Left ventricle myocardium inferior (tissue), 1 donor: ENCODE measurements at places on chromosomes 4 and X. TPM values are rescaled to one million over a fixed set of nuclear protein-coding genes. Genes with fewer than 3 reads are reported as not detected.
A peak's percentile ranks its signal among the peaks of the same experiment; 100 is the strongest.

- no peak for DNase-seq
Measured at GRCh38 chr4:6773106-6773505, 9.4 kb upstream of the KIAA0232 start.

MAGED4 gene
- 0.47 TPM for total RNA-seq

LRCH2 gene
- 1.0 TPM for total RNA-seq

RHOXF2 gene
- not detected for total RNA-seq

- no peak for DNase-seq
Measured at GRCh38 chrX:112651766-112652165, 28.0 kb downstream of the LHFPL1 start.

- DNase-seq = no peak
Measured at GRCh38 chrX:40778861-40779575, 43.7 kb upstream of the MED14 start.

PWWP3B gene
- total RNA-seq = 15.5 TPM

NEIL3 gene
- total RNA-seq = 0.11 TPM

SLIT2 gene
- total RNA-seq = 6.0 TPM

DNA sequence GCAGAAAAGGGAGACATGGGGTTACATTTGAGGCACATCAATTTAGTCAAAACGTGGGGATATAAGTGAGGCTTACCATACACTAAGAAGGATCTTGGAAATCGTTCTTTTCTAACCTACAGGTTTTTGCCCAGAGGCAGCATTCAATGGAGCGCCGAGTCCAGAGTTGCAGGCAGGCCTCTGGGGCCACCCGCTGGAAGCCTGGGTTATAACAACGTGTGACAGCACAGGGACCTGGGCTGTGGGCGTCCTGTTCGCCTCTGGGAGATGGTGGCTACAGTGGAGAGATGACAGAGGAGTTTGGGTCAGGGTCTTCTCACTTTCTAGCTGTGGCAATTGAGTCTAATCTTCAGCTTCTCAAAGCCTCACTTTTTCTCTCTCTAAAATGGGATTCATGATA is 53.9 kb downstream of the ENPP6 start:
- peak; percentile 42 for DNase-seq

- DNase-seq = no peak
Measured at GRCh38 chr4:153228512-153229140, 24.4 kb downstream of the TRIM2 start.

- DNase-seq = no peak
Measured at GRCh38 chr4:23233596-23233995, 540.9 kb downstream of the GBA3 start.

- DNase-seq = no peak
Measured at GRCh38 chr4:167785523-167785922, 306.8 kb upstream of the ANXA10 start.

GRCh38 chrX:154411981-154412340 is 622 bp downstream of the TAFAZZIN start:
- DNase-seq = peak; percentile 65

DNA sequence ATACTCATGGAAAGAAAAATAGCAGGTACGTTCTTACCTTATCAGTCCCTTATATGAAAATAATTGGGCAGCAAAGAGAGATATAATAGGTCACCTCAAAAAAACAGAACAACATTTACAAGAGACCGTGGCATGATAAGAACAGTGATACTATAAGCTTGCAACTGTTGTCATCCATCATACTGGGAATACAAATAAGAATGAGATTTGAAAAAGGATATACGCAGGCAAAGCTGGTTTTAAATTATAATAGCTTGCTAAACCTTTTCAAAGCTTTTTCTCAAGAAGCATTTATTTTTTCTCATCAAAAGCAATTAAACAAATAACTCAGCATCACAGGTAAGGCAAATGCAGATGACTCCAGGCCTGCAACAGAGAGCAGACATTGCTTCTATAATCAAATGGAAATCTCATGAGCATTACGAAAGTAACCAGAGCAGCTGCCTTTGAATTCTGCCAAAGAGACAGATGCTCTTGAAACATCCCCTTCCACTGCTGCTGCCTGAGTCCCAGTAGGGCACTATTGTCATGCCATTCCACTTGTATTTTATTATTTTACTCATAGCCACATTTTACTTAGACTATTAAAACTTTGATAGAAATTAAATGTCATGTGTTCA is 620.6 kb upstream of the GNPDA2 start:
- no peak for DNase-seq

DNA sequence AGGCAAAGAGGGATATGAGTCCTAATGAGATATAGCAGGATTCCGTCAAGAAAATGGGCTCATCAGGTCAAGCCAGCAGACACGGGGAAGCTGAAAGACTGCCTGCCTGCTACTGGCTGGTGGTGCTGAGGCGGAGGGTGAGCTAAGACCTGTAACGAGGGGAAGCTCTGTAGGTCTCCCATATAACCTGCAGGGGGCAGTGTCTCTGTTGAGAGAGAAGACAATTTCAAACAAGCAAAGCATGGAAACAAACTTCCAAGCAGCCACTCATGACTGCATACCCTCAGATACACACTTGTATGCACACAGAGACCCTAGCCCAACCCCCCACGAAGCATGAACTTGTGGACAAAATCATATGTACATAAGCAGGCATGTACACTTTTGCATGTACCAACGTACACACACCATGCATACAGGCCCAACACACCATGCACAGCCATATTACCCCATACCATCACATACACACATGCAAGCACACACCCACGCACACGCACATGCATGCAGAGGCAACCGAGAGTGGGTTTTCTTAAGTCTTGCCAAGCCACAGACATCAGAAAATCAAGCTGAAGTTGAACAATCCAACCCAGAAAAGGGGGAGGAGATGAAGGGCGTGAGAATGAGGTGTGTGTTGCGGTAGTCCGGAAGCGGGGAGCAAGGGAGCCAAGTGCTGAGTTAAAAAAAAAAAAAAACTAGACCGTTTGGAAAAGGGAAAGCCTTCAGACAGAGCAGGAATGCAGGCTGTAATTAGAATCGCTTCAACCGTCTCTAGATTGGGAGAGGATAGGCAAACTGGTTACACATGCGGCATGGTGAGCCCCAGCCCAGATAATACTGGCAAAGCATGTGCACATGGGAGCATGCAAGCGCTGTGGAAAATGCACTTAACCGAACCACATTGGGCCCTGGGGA is 71.0 kb downstream of the PJA1 start:
- DNase-seq = no peak

GRCh38 chr4:182288534-182288933 is 45.3 kb downstream of the TENM3 start:
- no peak for DNase-seq

SSX2 gene
- total RNA-seq = not detected

DNA sequence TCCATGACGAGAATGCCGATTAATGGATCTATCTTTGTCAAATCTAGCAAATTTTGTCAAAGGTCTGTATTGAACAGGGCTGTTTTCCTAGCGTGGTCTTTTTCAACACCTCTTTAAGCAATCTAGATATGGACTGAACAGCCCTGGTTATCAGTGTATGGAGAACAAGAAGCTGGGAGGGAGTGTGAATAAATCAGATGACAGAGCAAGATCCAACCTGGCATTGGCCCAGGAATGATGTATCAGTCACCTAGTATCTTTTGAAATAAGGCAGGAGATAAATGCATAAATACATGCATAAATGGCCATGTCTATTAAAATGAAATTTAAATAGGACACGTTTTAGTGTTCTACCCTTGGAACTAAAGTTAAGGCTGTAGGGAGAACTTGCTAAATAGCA is 15.7 kb upstream of the AP1S2 start:
- no peak for DNase-seq

SAGE1 gene
- not detected for total RNA-seq

- DNase-seq = no peak
Measured at GRCh38 chrX:48569958-48570357, 4.3 kb upstream of the RBM3 start.

- no peak for DNase-seq
Measured at GRCh38 chr4:181157647-181158046, 1085.6 kb upstream of the TENM3 start.

TEX13D gene
- not detected for total RNA-seq

- no peak for DNase-seq
Measured at GRCh38 chr4:153234885-153235284, 30.6 kb downstream of the TRIM2 start.

DNA sequence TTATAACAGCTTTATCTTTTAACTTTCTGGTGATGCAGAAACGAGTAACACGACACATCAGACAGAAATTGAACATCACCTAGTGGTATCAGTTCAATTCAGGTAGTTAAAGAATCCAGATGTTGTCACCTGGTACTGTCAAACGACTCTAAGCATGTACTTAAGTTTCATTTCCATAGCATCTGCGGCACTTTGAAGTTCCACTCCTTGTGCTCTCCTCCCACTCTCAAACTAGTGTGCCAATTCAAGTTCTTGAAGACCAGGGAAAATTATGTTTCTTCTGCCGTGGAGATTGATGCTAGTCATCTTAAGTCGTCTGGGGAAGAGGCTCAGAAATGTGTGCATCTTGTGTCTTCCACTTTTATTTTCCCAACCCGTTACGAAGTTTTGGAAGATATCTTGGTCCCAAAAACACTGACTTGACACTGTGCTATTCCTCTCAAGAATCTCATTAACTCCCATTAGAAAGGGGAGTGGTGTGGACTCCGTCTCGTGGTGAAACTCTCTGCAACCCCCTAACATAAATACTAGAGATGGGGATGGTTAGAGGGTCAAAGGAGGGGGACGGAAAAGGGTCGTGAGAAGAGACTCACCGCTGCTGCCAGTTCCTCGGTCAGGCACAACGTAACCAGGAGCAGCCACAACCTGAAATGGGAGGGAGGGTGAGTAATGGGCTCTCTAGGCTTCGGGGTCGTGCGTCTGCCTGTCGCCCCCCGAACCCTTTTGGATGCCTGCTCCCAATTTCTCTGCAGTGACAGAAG is 693 bp downstream of the COL4A6 start:
- DNase-seq = no peak

PPP1R2C gene
- total RNA-seq = not detected

DNA sequence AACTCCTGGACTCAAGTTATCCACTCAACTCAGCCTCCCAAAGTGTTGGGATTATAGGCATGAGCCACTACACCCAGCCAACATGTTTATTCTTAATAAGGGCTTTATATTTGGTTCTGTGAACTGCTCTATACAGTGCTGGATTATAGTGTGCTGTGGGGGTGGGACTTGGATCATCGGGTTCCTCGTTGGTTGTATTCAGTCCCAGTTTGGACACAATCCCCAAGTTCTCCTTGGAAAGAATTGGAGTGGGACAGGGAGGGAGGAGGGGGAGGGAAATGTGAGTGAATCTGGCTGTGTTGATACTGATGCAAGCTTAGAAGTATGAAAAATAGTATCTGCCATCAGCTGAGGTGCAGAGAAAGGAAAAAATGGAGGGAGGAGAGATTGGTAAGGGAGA is 121.3 kb downstream of the KIT start:
- DNase-seq = no peak

WNK3 gene
- total RNA-seq = 0.88 TPM

DNA sequence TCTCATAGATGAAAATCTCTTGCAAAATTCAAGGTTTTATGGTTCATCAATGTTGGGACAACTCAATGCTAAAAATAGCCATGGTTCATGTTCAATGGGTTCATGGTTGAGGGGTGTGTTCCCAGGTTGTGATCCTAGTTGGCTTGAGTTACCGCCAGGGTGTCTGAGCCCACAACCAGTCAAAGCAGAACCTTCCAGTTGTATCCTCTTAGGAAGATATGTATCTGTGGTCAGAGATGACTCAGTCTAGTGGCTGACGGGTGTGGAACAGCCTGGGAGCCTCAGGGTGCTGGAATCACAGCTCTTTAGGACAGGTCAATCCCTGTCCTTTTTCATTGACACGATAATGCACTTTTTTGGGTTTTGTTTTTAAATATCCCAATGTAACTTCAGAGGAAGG is 192.3 kb upstream of the NR3C2 start:
- no peak for DNase-seq

TGIF2LX gene
- total RNA-seq = not detected
